CD8-positive, alpha-beta T cell (primary cell): ENCODE measurements at places on chromosomes 1 and 21.

- DNase-seq = no peak
Observed at GRCh38 chr1:112504661-112505399, 3.9 kb upstream of the WNT2B start.

GRCh38 chr1:156708218-156708661, 2.9 kb upstream of the CRABP2 start:
- DNase-seq = no peak

DNA sequence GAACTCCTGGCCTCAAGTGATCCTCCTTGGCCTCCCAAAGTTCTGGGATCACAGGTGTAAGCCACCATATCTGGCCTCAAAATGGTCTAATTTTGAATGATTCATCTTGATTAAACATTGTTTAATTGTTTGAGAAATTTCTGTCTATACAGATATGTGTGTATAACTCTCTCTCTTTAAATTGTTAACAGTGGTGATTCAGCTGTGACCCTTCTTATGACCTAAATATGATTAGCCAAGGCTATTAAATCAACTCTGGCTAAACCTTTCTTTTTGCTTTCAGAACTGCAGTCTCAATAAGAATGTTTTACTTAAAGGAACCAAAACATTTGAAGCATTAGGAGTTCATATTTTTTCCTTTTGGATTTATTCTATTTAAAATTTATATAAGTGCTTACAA, 19.2 kb upstream of the B3GALT5 start:
- DNase-seq = no peak

DNA sequence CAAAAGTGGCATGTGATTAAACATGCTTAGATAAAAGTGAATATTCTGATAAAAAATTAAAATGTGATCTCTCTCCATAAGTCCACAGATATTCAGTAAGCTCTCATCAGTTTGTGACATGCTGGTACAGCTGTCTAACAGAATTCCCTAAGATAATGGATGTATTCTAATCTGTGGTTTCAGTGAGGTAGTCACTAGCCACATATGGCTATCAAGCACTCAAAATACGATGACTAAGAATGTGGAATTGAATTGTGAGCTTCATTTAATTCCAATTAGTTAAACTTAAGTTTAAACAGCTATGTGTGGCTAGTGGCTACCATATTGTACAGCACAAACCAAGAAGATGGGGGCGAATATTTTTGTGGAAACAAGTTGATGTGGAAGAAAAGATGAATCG, 4.1 kb upstream of the REG4 start:
- no peak for DNase-seq

- peak; percentile 17 for DNase-seq
Observed at GRCh38 chr1:207752456-207752998, 673 bp downstream of the CD46 start.

- DNase-seq = peak; percentile 59
Observed at GRCh38 chr21:46605767-46606426, 1.0 kb upstream of the S100B start.

GRCh38 chr1:204523605-204524215, 7.5 kb downstream of the MDM4 start:
- no peak for DNase-seq

DNA sequence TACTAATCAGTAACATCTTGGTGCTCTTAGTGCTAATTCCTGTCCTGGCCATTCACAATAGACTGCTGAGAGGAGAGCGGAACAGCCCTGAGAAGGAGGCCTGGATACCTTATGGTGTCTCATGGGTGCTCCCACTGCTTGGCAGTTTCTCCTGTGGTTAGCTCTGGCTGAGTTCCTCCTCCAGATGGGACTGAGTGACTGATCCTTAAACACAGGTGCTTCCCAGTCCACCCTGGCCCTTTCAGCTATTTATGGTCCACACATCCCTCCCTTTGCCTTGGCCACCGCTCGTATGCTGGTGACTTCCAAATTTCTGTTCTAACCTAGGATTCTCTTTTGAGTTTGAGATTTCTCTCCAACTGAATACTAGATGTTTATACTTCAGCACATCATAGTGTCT, 157.0 kb upstream of the CACNA1E start:
- no peak for DNase-seq

DNA sequence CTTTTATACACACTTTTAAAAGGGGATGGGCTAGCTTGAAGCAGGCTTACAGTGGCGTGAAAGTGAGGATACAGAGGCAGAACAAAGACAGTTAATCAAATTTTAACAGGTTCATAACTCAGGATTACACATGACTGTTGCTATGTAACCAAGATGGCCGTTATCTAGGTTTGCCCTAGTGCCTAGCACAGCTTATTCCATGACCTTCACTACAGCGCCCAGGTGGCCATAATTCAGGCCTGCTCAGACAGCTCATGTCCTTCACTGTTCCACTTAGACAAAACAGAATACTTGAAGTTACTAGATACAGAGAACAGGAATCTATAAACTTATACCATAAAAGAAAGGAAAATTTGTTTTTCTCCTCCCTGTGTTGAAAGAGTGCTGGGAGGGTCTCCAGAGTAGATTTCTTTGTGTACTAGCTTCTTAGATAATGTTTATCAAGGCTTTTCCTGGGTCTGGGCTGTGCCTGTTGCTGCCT, 6.2 kb upstream of the SPRR2F start:
- no peak for DNase-seq

DNA sequence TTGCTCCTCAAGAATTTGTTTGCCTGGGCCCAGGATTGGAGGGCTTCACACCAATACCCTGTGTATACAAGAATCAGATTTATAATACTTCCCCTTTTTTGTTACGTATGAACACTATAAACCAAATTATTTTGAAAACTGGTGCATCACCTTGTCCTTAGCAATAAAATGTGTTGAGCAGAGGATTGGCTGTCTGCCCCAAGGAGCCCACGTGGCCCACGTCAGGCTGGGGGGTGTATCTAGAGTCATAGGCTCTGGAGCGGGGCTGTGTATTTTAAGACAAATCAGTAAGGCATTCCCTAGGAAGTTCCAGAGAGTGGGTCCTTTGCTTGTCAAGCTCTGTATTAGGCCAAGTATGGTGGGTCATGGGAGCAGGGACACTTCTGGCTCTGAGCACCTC, 2.0 kb upstream of the ST3GAL3 start:
- no peak for DNase-seq

DNA sequence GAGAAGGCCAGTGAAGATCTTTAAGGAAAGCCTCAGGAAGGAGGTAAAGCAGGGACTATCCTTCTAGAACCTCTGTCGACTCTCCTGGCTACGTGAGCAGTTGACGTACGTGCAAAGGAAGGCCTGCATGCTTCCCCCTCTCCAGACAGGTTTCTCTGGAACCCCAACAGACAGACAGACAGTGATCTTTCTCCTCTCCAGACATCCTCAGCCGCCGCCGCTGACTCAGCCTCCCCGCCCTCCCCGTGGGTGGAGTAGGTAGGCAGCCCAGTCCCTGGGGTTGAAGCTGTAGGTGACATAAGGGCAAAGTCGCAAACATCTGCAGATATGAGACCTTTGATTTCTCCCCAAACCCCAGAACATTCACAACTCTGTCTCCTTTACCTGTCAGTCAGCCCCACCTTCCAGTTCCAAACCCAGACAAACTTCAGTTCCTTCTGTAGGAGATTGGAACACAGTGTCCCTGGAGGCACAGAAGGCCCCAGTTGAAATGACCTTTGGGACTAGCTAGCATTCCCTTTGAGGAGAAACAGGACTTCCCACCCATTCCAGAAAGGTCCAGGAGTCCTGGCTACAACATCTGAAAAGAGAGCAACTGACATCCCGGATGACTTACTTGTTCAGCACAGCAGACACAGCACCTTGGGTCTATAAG, 146.0 kb upstream of the JUN start:
- peak; percentile 70 for DNase-seq

GRCh38 chr1:8462371-8462892, 144.5 kb downstream of the SLC45A1 start:
- no peak for DNase-seq

DNA sequence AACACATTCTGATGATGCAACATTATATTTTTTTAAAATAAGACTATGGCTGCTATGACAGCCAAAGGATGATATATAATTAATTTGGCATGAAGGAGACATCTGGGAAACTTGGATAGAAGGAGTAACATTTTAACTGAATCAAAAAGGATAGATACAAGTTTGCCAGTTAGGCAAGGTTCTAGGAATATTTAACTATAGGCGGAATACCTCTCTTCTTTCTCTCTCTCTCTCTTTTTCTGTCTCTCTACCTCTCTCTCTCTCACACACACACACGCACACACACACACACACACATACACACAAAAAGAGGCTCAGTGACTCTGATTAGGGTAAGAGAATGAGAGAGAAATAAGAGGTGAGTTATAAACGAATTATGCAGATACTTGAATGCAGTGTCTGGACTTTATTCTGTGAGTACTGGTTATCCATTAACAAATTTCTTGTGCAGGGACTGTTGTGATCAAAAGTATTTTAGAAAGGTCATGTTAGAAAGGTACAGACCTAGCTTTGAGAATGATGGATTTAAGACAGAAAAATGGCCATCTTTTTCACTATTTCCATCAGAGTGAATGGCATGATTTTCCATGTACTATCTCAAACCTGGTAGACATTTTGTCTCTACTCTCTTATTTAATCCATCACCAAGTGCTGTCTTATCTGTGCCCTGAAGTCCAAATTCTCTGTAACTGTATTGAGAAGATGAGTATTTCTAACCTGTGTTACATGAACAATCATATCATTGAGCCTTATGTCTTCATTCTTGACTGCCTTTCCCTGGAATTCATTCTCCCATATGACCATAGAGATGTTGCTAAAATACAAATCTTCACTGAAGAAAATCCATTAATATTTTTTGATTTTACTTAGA, 1106.9 kb upstream of the ADGRL4 start:
- DNase-seq = no peak

DNA sequence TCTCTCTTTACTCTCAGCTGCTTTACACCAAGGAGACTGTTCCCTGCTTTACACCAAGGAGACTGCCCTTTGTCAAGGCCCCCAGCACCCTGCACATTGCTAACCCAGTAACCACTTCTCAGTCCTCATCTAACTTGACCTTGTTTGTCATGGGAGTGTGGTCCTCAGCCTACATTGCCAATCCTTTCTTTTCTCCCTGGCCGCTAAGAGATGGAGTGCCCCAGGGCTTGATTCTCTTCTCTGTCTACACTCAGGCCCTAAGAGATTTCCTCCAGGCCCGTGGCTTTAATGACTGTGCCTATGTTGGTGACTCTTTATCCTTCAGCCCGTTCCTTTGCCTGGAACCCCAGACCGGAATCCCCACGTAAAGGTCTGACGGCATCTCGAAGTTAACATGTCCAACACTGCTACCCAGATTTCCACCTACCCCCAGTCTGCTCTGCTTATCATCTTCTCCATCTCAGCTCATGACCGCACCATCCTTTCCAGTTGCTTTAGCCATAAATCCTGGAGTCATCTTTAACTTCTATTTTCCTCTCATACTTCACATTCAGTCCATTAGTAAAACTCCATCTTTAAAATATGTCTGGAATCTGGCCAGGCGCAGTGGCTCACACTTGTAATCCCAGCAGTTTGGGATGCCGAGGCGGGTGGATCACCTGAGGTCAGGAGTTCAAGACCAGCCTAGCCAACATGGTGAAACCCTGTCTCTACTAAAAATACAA, 9.5 kb upstream of the SEMA4A start:
- no peak for DNase-seq

GRCh38 chr21:25925064-25925800, 190.5 kb downstream of the GABPA start:
- no peak for DNase-seq

GRCh38 chr21:34949499-34949898, 99.6 kb downstream of the RUNX1 start:
- DNase-seq = no peak

- no peak for DNase-seq
Observed at GRCh38 chr21:44958471-44959191, 18.8 kb downstream of the SLX9 start.

GRCh38 chr1:220843481-220844011, 35.7 kb upstream of the HLX start:
- no peak for DNase-seq

DNA sequence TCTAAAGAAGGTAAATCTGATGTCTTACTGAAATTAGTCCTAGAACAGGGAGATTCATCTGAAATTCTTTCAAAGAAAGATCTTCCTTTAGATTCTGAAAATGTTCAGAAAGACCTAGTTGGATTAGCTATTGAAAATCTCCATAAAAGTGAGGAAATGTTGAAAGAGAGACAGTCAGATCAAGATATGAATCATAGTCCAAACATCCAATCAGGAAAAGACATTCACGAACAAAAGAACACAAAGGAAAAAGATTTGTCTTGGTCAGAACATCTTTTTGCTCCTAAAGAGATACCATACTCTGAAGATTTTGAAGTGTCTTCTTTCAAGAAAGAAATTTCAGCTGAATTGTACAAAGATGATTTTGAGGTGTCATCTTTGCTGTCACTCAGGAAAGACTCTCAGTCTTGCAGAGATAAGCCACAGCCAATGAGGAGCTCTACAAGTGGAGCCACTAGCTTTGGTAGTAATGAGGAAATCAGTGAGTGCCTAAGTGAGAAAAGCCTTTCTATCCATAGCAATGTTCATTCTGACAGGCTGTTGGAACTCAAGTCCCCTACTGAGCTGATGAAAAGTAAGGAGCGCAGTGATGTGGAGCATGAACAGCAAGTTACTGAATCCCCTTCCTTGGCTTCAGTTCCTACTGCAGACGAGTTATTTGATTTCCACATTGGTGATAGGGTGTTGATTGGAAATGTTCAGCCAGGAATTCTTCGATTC, 61.6 kb upstream of the QSOX1 start:
- no peak for DNase-seq

DNA sequence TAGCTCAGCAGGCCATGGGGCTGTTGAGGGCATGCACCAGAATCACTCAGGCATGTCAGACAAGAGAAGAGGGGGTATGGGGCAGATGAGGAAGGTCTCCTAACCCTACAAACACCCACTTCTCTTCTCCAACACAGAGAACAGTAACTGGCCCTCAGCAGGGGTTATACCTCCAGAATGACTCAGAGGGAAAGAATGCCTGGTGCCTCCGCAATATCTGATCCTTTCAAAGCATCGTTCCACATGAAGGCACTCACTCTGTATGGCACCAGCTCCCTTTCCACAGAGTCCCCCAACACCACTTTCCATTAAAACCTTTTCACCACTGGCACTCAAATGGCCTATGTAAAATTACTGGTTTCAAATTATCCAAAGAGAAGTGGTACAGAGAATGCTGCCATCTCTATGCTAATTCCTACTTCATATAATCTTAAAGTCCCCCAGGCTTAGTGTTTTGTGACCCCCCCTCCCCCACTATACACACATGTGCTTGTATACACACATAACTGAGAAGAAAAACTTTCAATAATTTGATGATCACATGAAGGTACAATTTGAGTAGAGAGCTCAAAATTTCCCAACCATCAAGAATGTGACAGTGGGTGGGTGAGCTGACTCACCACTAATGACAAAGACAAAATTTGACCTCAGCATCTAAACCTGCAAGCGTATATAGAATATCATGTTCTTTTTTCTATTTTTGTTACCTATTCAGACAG, 91.5 kb downstream of the SIPA1L2 start:
- DNase-seq = no peak

DNA sequence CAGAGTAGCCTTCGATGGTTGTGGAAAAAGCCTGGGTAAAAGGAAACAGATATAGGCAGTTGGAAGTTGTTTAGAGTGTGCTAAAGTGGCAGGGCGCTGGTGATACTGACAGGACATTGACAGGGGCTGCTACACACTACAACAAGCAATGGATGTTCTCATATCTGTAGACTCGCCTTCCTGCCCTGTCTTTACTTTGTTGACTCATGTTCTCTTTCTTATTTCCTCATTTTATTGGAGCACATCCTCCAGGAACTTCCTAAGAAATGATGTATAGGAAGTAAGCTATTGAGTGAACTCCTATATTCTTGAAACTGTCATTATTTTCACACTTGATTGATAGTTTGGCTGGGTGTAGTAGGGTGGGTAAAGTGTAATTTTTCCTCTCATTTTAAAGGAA, 51.0 kb downstream of the C4BPA start:
- no peak for DNase-seq
